HFF-Myc (cell line): ENCODE measurements at places on chromosomes 1 and 21.

DNA sequence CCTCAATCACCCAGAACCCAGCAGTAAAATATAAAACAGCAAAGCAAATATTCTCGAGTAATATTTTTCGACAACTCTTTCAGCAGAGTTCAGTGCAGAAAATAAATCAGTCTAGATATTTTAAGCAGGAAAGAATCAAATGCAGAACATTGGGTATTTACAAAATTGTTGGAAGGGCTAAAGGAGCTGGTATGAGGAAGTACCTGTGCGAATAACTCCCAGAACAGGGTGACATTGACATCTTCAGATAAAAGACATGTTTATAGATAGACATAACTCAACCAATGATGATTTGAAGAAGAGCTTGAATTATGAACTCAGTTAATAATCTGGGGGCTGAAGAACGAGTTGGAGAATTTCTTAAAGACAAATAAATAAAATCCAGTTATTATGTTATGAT, 6.4 kb downstream of the AXDND1 start:
- DNase-seq, result no peak

- no peak for DNase-seq
Measured at GRCh38 chr21:18705971-18706370, 302.4 kb upstream of the TMPRSS15 start.

DNA sequence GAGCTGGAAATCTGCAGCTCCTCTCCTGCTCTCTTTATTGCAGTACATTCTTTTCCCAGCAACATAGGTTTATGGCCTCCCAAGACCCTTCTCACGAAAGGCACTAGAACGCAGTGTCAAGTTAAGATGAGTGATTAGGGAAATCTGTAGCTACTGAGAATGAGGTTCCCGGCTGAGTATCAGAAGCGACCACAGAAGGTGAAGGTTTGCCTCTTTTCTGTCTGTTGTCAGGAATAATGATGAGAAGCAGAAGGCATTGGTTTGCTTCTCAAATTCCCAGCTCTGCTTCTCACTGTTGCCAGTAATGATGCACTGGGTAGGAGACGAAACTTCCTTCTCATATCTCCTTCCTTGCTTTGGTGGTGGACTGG, 128.4 kb downstream of the NTMT2 start:
- DNase-seq, result no peak

GRCh38 chr1:61076728-61077675, 5.4 kb upstream of the NFIA start:
- peak; percentile 69 for DNase-seq

GRCh38 chr21:35504277-35504676, 455.2 kb upstream of the RUNX1 start:
- no peak for DNase-seq

DNA sequence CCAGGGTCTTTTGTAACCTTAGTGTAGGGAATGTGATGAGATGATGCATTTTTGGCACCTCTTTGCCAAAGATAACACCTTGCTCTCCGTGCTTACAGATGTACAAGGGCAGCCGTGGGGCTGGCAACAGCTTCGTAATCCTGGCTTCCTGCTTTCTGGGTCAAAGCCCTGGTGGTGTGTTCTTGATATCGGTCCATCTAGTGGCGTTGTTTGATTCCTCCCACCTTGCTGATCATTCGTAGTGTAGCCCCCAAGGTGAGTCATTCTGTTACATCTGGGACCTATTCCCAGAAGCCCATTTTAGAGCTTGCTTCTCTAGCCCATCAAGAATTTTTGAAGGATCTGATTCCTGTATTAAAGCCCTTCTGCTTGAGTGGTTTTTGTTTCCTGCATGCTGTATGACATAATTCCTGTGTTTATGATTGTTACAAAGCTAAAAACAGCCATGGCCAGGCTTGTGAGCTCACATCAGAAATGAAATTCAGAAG, 7.0 kb upstream of the CCT8 start:
- DNase-seq, result no peak

DNA sequence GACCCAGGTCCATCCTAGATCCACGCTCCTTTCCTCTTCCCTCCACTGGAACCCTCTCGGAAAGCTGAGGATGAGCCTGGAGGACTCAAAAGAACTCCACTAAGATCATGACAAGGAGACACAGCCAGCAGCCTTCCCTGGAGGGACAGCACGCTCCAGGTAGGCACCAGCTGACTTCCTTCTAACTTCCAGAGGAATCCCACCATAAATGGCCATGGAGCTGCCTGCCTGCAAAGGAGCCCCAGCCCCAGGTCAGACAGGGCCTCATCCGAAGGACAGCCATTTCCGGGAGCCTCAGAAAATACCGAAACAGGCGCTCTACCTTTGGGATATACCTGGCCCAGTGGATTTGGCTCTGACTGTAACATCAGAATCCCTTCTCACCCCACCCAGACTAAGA, 4.1 kb downstream of the SH3BP5L start:
- no peak for DNase-seq

DNA sequence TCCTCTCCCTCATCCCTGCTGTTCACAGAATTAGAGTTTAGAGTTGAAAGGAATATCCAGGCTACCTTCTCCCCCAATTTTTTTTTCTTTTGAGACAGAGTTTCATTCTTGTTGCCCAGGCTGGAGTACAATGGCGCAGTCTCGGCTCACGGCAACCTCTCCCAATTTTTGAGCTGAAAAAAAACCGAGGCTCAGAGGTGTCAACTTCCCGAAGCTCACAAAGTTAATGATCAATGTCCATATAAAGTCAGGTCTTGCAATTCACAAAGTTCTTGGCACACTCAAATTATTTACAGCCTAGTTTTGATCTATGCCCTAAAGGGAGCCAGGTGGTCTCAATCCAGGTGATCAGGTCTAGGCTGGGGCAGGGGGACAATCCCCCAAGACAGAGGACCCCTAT, 797 bp upstream of the LEFTY1 start:
- no peak for DNase-seq

- DNase-seq, result no peak
Measured at GRCh38 chr1:12811409-12811784, 19.8 kb downstream of the PRAMEF11 start.

GRCh38 chr1:184907500-184907899, 66.8 kb downstream of the NIBAN1 start:
- no peak for DNase-seq

DNA sequence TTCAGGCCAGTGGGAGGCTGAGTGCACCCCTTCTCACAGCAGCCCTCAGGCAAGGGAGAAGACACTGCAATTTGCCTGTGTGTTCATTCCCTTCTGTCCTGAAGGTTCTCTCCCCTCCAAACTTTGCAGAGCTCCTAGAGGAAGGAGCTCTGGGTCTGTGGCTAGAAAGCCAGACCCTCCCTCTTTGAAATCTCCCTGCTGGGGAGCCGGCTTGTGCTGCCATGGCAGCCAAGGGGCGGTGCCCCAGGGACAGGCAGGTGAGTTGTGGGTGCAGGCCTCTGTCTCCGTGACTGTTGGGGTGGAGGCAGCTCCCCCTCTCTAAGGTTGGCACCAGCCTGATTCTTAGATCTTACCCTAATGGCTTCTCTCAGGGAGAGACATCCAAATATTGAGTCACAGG, 53.0 kb downstream of the OLFML2B start:
- DNase-seq, result no peak

DNA sequence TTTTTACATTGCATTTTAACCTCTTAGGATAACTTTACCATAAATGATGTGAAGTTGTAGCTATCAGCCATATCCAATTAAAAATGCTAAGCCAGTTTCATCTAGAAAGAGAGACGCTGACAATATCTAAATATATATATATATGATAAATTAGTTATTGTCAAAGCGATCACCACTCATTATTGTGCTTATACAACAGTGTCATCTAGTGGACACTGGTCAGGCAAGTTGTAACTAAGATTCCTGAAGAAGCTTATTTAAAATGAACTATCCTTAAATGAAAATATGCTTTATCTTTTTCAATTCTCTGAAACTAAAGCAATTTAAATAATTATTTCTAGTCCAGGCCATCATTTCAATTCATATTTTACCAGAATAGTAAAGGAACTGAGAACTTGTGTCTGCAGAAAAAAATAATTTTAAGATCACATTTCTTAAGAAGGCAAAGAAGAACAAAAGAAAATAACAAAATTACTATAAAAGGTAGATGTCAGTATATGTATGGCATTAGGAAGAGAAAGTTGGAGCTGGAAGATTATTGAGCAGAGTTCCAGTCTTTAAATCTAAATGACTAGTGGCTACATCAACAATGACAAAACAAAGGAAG, 193.3 kb upstream of the SNX7 start:
- peak; percentile 43 for DNase-seq

GRCh38 chr1:39808784-39809517, 20.3 kb upstream of the BMP8B start:
- DNase-seq, result no peak

DNA sequence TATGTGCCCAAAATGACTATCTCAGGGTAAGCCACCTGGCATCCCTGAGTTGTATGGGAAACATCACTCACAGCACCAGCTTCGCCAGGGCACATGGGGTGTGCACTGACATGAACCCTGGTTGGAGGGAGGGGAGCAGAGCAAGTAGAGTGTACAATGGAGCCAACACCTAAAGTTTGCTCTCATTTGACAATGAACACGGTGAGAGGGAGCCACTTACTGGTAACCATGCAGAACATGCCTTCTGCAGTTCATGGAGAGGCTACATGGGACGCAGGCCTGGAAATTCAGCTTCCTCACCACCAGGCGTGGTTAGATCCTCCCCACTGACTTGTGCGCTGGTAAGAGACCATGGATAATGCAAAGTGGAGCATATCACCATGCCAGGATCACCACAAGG, 10.0 kb upstream of the CPLANE2 start:
- no peak for DNase-seq

- DNase-seq, result no peak
Measured at GRCh38 chr1:167861664-167862381, 52.1 kb downstream of the ADCY10 start.

GRCh38 chr1:95534985-95535384, 301.0 kb downstream of the RWDD3 start:
- no peak for DNase-seq

DNA sequence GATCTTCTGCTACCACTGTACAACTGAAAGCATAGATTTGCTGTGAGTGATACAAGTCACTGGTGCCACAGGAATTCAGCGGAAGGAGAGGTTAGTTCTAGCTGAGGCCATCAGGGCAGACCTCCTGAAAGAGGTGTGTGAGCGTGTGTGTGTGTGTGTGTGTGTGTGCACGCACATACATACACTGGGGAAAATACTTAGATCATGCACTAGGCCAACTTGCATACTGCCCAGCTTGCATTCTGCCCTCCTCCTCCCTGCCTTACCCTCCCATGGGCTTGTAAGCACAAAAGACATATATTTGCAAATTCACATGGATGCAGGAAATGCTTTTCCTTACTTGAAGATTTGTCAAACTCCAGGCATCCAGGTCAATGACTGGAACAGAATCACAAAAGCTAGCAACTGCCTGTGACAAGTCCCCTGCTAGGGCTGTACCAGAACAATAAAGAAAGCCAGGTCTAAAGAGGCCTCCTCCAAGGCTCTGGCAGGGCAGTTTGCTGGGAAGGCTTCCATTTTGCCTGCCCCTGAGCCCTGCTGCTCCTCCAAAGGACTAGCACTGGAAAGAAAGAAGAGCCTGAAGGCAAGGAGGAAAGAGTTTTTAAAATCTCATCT, 23.2 kb downstream of the PLEKHA6 start:
- DNase-seq, result no peak

- no peak for DNase-seq
Measured at GRCh38 chr1:6770751-6771440, 14.4 kb upstream of the CAMTA1 start.

DNA sequence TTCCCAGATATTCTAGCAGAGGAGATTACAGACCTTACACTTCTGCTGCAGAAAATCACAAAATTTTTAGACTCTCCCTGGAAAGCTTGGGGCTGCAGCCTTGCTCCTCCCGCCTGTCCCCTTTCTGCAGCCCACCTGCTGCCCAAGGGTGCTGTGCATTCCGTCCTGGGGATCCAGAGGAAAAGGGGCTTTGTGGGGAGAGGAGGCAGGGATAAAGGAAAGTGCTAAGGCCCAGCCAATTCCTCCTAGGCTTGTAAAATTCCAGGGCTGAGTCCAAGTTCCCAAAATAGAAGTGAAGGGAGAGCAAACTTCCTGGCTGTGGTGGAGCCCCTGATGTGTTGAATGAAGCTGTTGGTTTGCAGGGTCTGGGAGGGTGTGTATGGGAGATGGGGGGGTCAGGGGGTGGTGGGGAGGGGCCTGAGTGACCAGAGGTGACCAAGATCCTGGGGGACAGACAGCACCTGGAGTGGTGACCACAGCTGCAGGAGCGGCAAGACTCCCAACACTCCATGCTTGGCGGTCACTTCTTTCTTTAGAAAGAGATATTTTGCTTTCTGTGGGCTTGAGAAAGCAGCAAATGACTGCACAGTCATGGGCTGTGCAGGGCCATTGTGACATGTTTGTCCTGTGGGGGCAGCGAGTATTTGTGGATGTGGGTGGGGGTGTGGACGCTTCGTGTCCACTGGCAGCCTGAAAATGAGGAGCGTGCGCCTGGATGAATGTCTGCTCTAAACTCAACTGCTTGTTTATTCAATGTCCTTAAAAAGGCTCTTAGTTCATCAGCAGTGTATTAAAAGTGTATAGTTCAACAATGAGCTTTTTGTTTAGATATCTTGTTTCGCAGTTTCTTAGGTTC, 68.4 kb downstream of the TLR5 start:
- no peak for DNase-seq

DNA sequence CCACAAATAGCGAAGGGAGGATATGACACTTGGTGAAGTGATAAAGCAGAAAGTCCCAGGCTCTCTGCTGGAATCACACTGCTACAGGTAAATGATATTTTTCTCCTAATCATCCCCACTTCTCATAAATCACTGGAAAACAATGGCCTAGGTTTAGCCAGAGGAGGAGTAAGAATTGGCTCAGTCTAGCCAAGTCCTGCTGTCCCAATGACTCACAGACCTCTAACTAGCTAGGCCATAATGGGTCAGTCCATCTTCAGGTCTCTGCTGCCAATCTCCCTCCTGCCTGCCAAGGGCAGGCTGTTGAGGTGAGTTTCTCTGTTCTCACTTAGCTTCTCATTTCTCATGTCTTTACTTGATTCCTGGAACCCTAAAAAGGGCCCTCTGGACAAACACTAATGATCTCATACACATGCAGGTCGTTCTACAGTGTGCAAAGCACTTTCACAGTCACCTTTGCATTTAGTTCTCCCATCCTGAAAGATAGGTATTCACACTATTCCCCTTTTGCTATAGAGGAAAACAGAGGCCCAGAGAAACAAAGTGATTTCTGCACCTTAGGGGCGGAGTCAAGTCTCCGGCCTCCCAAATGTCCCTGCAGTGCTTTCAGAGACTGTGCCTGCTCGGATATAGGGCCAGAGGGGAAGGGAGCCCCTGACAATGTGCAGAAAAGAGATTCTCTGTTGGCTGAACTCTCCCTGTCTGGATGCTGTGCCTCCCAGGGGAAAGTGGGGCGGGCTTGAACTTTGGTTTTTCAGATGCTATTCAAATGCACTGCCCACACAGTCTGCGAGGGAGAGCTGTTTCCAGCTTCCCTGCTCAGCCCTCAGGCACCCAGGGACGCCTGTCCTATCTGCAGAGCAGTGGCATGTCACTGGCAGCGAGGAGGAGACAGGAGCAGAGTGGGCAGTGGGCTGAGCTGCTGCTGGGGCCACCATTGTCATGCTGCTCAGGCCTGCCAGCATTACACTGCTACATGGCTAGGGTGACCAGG, 3.9 kb upstream of the CDK18 start:
- no peak for DNase-seq

- DNase-seq, result no peak
Measured at GRCh38 chr1:39149509-39149908, 55.0 kb upstream of the MACF1 start.
